ENCODE measurements at places on chromosomes 6 and 20.

GRCh38 chr20:25389401-25389857, 1.2 kb downstream of the ABHD12 start:
- DNase-seq = no peak

GRCh38 chr6:133312006-133312405, 70.8 kb downstream of the EYA4 start:
- no peak for DNase-seq

- DNase-seq = no peak
Observed at GRCh38 chr20:19531446-19531845, 226.6 kb upstream of the RIN2 start.

DNA sequence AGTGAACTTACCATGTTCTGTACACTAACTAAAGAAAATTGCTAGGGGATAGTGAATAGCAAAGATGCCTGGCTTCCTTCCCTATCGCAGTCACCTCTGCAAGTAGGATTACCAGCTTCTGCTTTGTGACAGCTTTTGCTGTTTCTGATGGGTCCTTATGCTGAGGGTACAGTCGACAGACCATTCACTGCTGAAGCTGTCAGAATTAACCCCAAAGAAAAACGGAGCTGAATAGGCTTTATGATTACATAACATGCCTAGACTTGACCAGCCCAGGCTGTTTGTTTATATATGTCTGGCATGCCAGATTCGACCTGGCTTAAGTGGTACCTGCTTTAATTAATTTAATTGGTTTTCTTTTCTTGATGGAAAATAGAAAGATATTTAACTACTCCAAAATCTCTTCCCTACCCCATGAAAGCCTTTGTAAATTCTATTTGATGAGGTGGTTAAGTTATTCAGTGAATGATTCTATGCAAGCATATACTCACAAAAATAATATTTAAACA, 21.7 kb upstream of the PRELID3B start:
- DNase-seq = no peak

DNA sequence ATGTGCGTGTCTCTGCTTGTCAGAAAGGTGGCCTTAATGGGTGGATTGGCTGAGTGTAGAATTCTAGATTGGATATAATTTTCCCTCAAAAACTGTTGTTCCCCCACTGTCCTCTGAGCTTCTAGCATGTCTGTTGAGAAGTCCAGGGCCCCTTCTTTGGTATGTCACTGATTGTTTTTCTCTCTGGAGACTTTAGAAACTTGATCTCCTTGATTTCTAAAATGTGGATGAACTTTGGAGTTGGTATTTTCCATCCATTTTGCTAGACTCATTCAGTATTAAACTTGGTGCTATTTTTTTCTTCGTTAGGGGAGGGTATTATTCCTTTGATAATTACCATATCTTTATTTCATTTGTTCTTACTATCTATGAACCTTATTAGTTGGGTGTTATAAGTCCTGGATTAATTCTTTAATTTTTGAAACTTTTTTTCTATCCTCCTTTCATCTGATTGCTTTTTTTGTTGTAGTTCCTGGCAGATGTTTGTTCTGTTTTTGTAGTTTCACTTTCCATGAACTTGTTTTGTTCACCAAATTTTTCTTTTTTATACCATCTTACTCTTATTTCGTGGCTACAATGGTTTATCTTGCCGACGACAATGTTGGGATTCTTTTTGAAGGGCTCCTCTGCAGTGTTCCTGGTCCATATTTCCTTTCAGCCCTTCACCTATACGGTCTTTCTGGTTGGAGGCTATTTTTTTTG, 68.4 kb downstream of the ARID1B start:
- DNase-seq = no peak

GRCh38 chr6:112197636-112198035, 56.7 kb downstream of the LAMA4 start:
- DNase-seq = no peak

DNA sequence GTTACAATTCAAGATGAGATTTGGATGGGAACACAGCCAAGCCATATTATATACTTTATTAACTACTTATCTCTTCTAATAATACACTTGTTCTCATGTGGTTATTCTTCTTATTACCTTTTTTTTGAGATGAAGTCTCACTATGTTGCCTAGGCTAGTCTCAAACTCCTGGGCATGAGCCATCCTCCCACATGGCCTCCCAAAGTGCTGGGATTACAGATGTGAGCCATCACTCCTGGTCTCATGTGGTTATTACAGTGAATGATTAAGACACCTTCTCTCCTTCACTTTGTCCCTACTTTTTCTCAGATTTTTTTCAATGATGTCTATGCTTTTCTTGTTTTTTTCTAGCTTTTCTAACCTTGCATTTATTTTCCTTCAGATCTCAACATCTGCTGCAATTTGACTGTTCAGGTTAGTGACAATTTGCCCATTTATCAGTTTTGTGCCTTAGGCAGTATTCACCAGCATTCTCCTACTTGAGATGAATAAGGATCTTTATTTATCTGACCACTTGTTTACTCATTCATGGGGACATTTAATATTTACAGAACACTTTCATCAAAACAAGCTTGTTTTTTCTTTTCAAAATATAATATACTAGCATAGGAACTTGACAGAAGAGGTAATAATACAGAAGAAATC, 105.7 kb downstream of the SLC16A10 start:
- no peak for DNase-seq

GRCh38 chr6:15066089-15066758, 179.6 kb upstream of the JARID2 start:
- no peak for DNase-seq

DNA sequence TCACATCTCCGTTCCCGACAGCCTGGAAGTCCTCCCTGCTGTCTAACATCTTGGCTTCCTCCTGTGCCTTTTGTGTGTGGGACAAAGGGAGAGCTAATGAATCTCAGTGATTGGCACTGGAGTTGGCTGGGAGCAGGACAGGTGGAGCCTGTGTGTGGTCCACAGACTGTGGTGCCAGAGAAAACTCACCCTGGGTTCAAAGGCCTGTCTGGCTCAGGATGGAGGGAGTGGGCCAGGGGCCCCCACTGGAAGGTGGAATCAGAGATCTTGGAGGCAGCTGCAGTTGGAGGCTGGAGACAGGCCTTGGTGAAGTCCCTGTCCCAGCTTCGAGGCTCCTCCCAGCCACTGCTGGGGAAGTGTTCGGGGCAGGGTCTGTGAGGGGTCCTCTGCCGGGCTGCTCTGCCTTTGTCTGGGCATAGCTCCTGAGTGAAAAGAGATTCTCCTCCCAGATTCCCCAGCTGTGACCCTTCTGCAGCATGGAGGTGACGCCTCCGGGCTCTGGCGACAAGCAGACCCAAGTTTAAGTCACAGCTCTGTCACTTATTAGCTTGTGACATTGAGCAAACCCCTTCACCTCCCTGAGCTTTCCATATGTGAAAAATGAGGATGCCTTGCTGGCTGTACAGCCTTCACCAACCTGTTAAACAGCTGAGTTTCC, 13.9 kb upstream of the ITPR3 start:
- DNase-seq = no peak

DNA sequence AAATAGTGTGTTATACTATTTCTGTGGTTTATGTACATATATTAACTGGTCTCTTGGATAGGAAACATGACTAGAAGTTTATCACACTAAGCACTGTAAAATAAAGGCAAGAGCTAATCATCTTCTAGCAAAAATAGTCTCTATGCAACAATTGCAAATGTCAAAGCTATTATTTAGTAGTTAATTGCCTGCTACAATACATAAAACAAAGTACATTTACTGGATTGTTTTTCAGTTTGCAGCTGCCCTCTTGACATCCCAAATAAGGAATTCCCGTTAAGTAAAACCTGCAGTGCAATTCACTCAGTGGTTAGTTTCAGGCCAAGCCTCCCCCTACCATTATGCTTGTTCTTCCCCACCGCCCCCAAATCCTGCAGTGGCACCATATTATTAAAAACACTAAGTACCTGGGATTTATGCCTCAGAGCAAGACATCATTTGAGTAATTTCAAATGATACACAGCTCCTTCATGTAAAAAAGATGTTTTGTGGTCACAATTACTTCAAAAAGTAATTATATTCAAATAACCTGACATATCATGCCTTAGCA, 1.6 kb upstream of the ATP5F1E start:
- no peak for DNase-seq
